ENCODE measurements at places on chromosomes 1 and 21.
A peak's percentile ranks its signal among the peaks of the same experiment; 100 is the strongest.

GRCh38 chr1:219581766-219582165 lies 31.1 kb downstream of the ZC3H11B start:
- no peak for DNase-seq

GRCh38 chr1:231000639-231001038 lies 21.7 kb downstream of the ARV1 start:
- DNase-seq = no peak

GRCh38 chr1:150974580-150975478 lies at the start of gene CERS2:
Gene CERS2 (minus strand): TSS chr1:150974835. CDS start chr1:150969090, 5,745 bp downstream.
- peak; percentile 84 for DNase-seq

DNA sequence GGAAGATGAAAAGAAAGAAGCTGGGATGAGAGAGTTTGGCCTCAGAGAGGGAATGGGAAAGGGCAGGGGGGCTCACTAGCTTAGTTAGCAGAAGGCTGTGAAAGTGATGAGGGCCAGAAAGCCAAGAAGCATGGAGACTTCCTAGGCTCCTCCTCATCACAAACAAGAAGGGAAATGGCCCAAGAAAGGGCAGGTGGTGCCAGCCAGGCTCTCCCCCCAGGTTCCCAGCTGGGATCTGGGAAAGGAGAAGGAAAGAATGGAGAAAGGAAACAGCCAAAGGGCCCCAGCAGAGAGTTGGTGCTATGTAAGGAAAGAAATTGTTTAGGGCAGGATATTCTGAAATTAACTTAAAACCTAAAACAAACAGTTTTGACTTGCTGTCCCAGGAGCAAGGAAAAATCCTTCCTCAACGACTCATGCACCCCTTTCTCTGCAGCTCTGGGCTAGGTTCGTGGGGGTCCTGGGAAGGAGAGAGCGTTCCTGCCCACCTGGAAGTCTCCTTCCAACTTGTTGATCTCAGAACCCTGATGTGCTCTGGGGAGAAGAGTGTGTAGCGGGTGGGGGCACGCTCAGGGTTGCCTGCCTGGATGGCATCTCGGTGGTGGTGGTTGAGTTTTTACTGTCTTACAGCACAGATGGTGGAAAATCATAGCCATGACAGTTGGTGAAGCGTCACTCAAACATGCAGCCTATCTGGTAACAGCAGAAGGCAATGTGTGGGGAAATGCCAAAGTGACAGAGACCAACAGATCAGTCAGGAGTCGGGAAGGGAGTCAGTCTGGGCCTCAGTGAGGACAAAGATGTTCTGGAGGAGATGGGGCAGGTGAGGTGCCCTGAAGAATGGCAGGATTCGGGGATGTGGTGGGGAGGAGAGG lies 147.3 kb downstream of the CLIC6 start:
- DNase-seq = no peak

- DNase-seq = peak; percentile 60
Observed at GRCh38 chr1:116819081-116819480, 64.9 kb downstream of the CD2 start.

- DNase-seq = peak; percentile 45
Observed at GRCh38 chr1:89739013-89739843, 81.6 kb upstream of the LRRC8D start.

GRCh38 chr1:109040989-109041620 lies 797 bp downstream of the WDR47 start:
- DNase-seq = peak; percentile 48

DNA sequence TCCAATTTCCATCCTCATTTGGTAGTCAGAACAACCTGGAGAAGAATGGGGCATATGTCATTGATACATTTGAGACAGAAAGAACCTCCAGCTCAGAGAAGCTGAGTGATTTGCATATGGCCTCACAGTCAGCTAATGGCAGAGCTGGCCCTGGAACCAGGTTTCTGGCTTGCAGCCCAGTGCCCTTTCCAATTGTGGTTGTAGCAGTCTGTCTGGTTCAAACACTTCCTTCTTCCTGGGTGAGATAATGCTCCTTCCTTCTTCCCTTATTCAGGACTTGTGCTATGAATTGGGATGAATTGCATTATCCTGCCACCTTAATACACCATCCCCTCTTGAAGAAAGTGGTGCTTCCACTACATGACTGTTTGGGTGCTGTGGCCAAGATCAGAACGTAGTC lies 24.2 kb downstream of the SLC5A9 start:
- no peak for DNase-seq

DNA sequence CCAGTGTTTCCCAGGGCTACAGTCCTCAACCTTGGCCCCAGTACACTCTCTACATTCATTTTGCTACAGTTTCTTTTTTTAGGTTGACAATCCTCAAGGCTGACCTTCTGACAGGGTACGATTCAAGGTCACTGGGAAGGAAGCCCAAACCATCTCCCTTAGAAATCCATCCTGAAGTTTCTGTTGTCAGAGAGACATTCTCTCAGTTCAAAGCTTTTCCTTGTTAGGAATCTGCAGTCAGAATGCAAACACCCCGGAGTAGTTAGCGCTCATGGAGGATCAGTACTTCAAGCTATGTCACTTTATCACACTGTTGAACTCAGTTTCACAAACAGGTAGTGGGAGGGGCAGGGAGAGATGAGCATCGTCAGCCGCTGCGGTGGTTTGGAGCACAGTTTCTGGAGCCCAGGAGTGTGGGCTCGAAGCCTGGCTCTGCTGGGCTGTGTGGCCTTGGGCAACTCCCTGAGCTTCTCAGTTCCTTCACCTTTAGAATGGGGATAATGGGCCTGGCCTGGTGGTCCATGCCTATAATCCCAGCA lies 4.2 kb downstream of the SLC2A5 start:
- DNase-seq = no peak

DNA sequence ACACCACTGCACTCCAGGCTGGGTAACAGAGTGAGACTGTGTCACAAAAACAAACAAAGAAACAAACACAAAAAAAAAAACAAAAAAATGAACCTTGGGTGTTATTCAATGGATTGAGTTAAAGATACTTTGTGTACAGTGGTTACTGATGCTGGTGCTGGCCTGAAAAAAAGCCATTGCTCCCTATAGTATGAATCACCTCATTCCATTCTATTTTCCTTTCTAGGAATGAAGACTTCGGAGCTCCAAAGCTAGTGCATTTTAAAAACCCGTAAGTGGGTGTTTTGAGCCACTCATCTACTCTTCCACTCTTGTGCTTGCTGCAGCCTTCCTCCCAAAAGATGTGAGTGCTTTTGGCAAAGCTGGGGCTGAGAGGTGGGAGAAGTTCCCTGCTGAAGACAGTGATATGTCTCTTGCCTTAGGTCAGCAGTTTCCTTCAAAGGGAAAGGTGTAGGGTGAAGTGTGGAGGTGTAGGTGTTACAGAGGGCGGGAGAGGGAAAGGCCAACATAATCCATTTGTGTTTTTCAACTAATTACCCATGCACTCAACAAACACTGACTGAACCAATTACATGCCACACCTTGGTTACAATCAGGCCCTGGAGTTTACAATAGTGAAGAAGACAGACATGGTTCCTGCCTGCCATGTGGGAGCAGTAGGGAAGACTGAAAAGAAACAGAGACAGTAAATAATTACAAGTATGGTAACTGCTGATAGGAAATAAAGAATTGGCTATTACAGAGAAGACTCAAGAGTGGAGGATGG lies 55.0 kb upstream of the SERBP1 start:
- DNase-seq = no peak

- no peak for DNase-seq
Observed at GRCh38 chr1:150210706-150211105, 25.2 kb downstream of the ANP32E start.

DNA sequence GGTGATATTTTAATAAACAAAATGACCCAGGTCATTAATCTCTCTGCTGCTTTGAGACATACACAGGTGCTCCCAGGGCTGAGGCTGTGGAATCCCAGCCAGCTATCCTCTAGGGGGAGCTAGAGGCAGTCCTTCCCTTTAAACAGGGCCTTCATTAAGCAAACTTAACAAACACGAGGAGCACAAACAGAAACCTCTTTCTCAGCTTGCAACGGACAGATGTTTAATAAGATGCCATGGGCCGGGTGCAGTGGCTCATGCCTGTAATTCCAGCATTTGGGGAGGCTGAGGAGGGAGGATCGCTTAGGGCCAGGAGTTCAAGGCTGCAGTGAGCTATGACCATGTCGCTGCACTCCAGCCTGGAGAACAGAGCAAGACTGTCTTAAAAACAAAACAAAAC lies 106.7 kb downstream of the HIVEP3 start:
- DNase-seq = peak; percentile 83

- peak; percentile 91 for DNase-seq
Observed at GRCh38 chr1:221612047-221612777, 129.7 kb downstream of the DUSP10 start.

DNA sequence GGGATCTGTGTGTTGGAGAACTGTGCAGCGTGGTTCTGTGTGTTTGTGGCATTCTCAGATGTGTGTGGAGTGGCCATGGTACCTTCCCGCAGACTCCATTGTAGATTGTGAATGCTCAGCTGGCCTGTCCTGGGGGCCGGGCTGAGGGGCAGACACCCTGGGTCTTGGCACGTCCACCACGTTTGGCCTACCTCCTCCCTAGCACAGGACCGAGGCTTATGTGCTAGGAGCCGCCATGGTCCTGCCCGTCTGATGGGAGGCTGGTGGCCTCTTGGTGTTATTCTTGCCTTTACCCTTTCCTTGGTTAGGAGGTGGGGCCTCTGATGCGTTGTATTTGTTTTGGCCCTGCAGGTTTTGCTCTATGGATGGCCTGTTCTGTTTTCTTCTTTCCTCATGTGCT lies 25.1 kb downstream of the SNAP47 start:
- no peak for DNase-seq

GRCh38 chr1:222974496-222974895 lies 159.7 kb downstream of the DISP1 start:
- DNase-seq = peak; percentile 94

- no peak for DNase-seq
Observed at GRCh38 chr1:226571893-226572292, 23.3 kb downstream of the STUM start.

GRCh38 chr1:155910621-155911121 lies 478 bp downstream of the RIT1 start:
- peak; percentile 71 for DNase-seq
